Left lung (tissue), 14 donors: ENCODE measurements at places on chromosomes 2 and 18. TPM values are rescaled to one million over a fixed set of nuclear protein-coding genes. Genes with fewer than 3 reads are reported as not detected.

QPCT gene
- 13.5 TPM for polyA plus RNA-seq

FER1L5 gene
- 0.81 TPM for polyA plus RNA-seq

- DNase-seq: no peak
Measured at GRCh38 chr18:8607776-8608742, 1.2 kb upstream of the RAB12 start.

- DNase-seq: no peak
Measured at GRCh38 chr2:167509586-167509985, 621.3 kb downstream of the XIRP2 start.
